Breast epithelium (tissue), 4 donors: ENCODE measurements at places on chromosomes 16 and 17. TPM values are rescaled to one million over a fixed set of nuclear protein-coding genes. Genes with fewer than 3 reads are reported as not detected.

The EPX gene
- not detected for total RNA-seq

- DNase-seq: no peak
Observed at GRCh38 chr17:6286233-6286632, 148.7 kb downstream of the AIPL1 start.

- DNase-seq: no peak
Observed at GRCh38 chr17:13765701-13766100, 164.0 kb upstream of the HS3ST3A1 start.

The ST6GALNAC1 gene
- 1.6 TPM for total RNA-seq

DNA sequence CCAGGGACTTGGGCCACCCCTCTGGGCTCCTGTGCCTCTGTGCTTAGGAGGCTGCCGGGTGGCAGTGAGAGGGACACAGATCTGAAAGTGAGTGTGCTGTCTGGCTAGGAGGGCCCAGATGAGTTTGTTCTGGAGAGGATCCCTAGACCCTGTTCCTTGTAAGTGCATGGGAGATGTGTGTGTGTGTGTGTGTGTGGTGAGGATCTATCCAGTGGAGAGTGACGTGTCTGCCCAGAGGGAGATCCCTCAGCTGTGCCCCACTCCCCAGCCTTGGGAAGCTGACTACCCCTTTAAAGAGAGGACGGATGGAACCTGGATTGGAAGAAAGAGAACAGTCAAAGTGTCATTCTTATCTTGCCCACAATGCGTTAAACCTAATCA, 25.5 kb upstream of the CDC42EP4 start:
- DNase-seq: no peak

The HSDL1 gene
- 25.8 TPM for total RNA-seq

DNA sequence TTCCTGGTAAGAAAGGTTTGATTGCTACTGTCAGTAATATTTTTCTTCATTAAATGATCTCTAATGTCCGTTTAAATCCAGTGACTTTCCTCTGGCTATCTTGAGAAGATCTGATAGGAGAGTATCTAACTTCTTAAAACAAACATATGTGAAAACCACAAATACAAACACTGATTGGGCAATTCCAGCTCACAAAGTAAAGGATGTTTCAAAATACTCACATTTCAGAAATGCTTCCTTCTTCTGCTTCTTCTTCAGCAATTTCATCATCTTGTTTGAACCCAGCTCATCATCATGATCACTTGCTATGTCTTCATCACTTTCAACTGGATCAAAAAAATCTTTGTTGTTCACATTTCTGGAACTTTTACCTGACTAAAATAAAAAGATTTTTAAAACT, 64.3 kb upstream of the RBL2 start:
- no peak for DNase-seq

The ABCA10 gene
- 13.6 TPM for total RNA-seq

DNA sequence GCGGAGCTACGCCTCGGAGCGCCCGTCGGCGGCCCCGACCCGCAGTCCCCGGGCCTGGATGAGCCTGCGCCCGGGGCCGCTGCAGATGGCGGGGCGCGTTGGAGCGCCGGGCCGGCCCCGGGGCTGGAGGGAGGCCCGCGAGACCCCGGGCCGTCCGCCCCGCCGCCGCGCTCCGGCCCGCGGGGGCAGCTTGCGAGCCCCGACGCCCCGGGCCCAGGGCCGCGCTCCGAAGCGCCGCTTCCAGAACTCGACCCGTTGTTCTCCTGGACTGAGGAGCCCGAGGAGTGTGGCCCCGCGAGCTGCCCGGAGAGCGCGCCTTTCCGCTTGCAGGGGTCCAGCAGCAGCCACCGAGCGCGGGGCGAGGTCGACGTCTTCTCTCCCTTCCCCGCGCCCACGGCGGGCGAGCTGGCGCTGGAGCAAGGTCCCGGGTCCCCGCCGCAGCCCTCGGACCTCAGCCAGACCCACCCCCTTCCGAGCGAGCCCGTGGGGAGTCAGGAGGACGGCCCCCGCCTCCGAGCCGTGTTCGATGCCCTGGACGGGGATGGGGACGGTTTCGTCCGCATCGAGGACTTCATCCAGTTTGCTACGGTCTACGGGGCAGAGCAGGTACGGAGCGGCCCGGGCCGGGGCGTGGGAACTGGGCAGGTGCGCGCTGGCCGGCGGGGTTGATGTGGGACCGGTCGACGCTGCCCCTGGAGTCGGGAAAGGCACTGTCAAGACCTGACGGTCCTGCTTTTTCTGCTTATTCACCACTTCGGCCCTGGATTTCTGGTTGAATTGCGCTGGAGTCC, 861 bp downstream of the RAB11FIP3 start:
- no peak for DNase-seq

- DNase-seq: no peak
Observed at GRCh38 chr17:35898283-35899070, 18.3 kb upstream of the CCL5 start.
